ENCODE measurements at places on chromosomes 3 and 15.

DNA sequence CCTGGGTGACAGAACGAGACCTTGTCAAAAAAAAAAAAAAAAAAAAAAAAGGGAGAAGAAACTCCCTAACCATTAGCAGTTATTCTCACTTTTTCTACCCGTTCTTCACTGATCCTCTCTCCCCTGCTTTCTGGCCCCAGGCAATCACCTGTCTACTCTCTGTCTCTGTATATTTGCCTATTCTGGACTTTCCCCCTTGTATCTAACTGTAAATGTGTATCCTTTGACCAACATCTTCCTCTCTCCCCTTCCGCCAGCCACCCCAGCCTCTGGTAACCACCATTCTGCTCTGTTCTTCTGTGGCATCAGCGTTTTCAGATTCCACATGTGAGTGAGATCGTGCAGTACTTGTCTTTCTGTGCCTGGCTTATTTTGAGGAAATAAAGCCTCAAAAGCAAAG lies 6.9 kb downstream of the CYFIP1 start:
- no peak for DNase-seq

DNA sequence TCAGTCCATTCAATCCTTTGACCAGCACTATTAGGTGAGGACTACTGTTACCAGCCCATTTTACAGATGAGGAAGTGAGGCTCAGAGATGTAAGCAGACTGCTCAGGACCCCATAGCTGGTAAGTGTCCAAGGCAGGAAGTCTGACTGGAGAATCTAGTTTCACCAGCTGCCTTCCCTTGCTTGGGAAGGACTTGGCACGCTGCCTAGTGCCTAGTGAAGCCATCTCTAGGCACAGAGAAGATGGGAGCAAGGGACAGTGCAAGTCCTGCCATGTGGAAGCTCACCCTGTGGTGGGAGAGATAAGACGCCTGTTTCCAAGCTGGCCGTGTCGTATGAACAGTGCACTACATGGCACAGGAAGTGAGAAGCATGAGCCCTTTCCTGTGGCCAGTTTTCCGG lies 111.8 kb upstream of the TMC3 start:
- no peak for DNase-seq

GRCh38 chr15:99574048-99574447 lies 8.3 kb downstream of the MEF2A start:
- DNase-seq, result no peak

DNA sequence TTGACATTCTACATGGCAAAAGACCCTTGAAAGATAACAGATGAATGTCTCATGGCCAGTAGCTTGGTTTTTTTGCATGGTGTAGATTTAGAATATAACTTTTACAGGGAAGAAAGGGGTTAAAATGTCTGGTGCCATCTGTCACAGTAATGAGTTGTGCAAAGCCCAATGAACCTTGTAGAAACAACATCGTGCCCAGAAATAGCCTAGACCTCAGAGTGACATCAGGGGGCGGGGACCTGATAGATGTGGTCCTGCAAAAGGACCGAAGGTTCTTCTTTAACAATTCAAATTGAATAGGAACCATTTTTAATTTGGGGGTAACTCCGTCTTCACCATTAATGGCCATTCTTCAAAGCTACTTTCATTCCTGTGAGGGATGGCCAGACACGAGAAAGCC lies 254.1 kb upstream of the CTDSPL start:
- DNase-seq, result no peak

DNA sequence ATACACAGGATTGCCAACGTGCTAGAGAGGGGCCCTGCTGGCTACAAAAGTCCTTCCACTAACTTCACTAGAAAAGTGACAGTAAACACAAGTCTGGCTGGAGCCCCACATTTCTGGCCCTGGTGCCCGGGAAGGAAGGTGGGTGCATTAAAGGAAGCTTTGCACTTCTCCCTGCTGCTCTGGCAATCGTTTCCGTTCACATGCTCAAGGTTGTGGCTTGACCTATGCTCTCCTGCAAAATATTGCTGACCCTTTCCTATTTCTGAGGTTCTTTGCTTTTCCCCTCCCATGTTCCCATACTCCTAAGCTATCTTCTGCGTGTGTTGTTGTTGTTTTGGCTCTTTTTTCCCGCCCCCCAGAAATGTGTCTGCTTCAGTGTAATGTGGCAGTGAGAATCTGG lies 9.1 kb upstream of the CCR3 start:
- DNase-seq, result no peak

DNA sequence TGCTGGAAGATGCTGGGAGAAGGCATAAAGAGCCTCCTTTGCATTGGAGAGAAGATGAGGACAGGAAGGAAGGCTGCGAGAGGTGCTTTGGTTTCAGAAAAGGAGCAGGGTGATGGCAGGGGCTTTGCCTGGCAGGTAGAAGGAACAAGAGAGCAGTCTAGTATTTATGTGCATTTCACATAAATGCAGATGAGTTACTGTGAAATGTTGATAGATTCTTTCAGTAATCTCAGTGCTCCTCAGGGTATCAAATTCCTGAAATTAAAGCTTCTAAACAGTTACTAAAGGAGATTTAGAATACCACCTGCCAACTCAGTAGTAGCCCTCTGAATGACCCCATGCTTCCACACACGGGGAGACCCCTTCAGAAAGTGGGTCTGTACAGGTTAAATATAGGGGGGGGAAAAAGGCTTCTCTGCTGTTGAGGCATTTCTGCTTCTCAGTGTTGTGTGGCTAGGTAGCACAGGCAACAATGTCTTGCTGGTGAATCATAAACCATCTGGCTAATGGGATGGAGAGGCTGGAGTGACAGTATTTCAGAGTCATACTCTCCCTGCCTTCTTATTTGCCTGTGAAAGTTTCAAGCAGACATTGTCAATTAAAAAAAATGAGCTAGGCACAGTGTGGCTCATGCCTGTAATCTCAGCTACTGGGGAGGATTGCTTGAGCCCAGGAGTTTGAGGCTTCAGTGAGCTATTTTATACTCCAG lies 14.3 kb upstream of the FBXL22 start:
- no peak for DNase-seq

GRCh38 chr3:16033889-16034687 lies 140.4 kb upstream of the GALNT15 start:
- no peak for DNase-seq

GRCh38 chr15:66786708-66787488 lies 84.9 kb downstream of the SMAD6 start:
- DNase-seq, result no peak
